ENCODE measurements at places on chromosomes 4 and X. TPM values are rescaled to one million over a fixed set of nuclear protein-coding genes. Genes with fewer than 3 reads are reported as not detected.

GRCh38 chrX:13483773-13484172, 85.6 kb upstream of the EGFL6 start:
- DNase-seq: no peak

DNA sequence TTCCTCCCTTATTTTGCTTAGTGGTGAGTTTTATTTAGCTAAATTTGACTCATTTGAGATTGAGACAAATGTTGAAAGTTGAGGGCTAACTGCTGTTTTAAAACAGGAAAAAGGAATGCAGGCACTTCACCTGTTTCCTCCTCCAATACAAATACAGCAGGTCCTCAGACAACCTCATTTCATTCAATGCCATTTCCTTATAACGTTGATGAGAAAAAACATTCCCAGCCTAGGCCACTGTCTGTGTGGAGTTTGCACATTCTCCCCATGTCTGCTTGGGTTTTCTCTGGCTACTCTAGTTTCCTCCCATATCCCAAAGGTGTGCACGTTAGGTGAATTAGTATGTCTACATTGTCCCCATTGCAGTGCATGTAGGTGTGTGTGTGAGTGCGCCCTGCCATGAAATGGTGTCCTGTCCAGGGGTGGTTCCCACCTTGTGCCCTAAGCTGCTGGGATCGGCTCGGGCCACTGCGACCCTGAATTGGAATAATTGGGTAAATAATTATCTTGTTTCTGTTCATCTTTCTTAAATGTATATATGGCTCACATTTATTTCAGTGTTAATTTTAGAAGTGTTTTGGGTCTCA, 21.9 kb downstream of the SMAD1 start:
- DNase-seq: no peak

GRCh38 chrX:68757731-68758130, 71.1 kb upstream of the EFNB1 start:
- no peak for DNase-seq

- peak; percentile 82 for DNase-seq
Observed at GRCh38 chr4:6200011-6200921, at the start of gene JAKMIP1. TSS of gene JAKMIP1 (minus strand) at chr4:6200549. CDS start at chr4:6112850, 87,699 bp downstream.

GRCh38 chrX:154535892-154536291, 10.8 kb downstream of the G6PD start:
- DNase-seq: no peak

DNA sequence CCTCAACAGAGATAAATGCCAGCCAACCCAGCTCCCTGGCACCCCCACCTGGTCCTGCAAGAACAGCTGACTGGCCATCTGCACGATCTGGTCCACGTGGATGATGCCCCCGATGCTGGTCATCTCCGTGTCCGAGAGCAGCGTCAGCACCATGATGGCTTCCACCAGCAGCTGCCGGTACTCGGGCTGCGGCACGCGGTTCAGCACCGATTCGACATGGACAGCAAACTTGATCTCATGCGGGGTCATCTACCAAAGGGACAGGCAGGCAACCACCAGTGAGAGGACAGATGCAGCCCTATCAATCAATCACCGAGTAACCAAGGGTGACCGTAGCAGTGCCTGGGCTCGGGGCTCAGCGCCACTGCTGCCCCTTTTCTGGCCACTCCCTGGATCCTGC, 89.8 kb downstream of the PHKA2 start:
- no peak for DNase-seq

GRCh38 chr4:140924761-140925392, 168.7 kb upstream of the TBC1D9 start:
- no peak for DNase-seq

Gene SYTL4
- total RNA-seq: not detected

Gene GPR82
- total RNA-seq: 0.14 TPM

Gene FGB
- not detected for total RNA-seq

Gene GNRHR
- total RNA-seq: not detected

Gene PAGE5
- total RNA-seq: not detected

Gene MAGEH1
- 18.1 TPM for total RNA-seq

Gene OCRL
- total RNA-seq: 3.9 TPM

Data from activated naive CD8-positive, alpha-beta T cell treated with anti-CD3 and anti-CD28 coated beads for 36 hours (primary cell).